ENCODE measurements at places on chromosomes 1 and 21.

DNA sequence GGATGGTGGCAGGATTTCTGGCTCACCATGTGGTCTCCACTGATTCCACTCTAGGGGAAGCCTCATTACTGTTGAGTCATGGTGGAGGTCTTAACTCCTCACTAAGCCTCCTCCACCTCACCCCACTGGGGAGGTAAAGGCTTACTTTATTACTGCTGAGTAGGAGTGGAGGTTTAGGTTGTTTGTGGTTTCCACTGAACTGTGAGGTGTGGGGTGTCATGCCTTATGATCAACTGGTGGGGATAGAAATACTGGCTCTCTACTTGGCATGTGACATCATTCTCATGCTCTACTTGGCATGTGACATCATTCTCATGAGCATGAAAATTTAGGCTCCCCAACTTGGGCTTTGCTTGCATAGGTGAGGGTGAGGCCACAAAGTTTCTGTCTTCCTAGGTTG lies 35.6 kb downstream of the COL6A1 start:
- DNase-seq, result no peak

GRCh38 chr1:230854423-230854822 lies 13.9 kb downstream of the C1orf198 start:
- DNase-seq, result no peak

DNA sequence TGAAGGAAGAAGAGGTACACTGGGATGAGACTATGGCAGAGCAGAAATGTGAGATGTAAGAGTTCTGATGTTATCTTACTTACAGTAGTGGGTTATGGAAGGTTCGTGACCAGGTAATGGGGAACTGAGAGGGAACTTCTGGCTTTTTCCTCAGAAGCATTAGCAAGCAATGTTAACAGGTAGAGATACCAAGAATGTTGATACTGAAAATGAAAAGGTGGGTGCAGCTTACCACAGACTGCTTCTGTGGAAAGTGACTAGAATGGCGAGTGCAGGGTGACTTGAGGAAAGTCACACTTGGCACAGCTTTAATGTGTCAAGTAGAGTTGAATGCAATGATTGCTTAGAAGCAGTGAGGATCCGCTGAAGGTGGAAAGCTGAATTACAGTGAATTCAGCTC lies 70.8 kb downstream of the PLA2G4A start:
- DNase-seq, result no peak

DNA sequence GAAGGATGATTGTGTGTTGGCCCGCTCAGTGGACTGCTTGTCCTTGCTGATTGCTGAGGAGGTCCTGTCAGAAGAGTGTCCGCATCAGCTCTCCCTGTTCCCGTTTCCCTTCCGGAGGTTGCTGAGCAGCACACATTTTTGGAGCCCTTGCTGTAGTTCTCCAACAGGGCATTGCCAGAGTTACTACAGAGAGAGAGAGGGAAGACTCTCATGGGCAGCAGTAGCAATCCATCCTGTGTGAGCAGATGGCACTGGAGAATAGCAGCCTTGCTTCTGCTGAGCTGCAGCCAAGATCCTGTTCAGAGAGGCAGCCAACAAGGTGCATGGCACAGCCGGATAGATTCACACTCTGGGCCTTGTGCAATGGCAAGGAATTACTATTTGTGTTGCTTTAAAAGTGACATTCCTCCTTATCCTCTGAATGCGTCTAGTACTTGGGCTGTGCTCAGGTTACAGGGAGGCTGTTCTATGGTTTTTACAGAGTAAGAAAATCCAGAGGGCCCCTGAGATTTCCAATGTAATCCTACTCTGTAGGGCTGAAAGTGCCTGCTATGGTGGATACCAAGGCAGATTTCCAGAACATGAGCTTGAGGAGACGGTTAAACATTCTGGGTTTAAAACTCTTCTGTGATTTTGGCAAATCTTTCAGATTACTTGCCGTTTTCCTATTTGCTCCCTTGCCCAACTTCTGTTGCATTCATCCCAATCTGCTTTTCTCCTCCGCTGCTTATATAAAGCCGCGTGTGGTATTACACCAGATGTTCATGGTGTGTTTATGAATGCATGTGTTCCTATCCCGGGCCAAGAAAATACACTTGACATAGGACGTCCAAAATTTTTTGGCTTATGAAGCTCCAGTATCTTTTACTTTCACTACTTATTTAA lies 27.4 kb downstream of the AK4 start:
- no peak for DNase-seq

DNA sequence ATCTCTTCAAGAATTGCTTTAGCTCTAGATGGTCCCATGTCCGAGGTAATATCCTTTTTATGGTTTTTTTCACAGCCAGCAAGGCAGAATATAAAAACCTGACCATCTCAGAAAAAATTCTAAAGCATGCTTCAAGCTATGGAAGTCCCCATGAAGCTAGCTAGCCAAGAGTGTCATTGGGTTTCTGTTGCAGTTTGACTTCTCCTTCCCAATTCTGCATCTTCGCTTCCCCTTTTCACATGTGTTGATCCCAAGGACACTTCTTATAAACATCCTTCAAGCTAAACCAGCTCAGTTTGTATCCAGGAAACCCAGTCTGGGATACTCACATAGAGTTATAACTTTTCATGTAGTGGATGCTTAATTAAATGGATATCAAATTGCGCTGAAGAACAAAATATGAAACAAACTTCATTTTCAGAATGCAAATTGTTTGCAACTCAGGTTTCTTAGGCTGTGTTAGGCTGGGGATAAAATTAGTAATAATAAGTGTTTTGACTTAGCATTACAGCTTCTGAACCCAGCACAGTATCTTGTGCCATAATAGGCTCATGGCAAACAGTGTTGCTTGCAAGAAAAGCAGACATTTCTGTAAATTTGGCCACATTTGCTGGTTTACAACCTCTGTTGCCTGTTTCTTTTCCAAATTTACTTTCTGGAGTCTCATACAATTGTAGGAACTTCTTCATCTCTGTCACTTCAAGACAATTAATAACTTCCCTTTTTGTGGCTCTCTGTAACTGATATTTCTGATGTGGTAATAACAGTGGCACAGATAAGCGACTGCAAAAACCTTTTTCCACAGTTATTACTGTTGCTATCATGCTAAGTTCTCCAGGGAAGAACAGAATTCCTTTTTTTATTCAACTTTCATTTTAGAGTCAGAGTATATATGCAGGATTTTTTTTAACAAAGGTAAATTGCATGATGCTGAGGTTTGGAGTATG lies 53.2 kb downstream of the NCAM2 start:
- DNase-seq, result no peak

- DNase-seq, result no peak
Measured at GRCh38 chr21:17829472-17829871, 10.3 kb upstream of the C21orf91 start.

GRCh38 chr1:62978741-62979140 lies 194.8 kb downstream of the ATG4C start:
- no peak for DNase-seq

DNA sequence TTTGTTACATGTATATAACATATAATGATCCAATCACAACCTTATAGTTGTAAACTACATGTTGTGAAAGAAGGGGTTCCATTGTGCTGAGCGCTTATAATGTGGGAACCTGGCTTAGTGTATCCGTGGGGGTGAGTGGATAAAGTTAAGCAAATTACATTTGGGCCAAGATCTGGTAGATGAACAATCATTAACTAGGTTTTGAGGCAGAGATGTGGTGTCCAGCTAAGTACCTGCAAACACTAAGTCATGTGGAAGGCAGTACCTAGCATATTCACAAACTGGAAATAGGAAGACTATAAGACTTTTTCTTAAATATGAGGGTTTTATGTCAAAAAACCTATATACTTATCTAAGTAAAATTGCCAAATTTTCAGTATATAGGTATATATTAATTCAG lies 167.2 kb upstream of the PDE4B start:
- DNase-seq, result no peak

DNA sequence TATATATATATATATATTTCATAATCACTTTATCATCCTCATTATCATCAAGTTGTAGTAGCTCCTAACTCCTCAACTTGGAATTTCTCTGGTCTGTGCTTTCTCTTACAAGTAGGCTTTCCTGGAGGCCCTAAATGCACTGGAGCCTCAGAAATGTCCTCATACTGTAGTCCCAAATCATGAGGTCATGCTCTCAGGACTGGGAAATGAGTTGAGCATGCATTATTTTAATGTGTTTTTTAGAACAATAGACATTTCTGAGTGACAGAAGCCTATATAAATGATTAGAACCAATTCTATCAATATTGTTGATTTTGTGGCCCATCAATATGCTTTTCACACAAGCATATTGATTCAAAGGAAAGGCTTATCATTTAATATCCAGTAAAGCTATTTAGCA lies 42.9 kb upstream of the C1orf105 start:
- DNase-seq, result no peak

DNA sequence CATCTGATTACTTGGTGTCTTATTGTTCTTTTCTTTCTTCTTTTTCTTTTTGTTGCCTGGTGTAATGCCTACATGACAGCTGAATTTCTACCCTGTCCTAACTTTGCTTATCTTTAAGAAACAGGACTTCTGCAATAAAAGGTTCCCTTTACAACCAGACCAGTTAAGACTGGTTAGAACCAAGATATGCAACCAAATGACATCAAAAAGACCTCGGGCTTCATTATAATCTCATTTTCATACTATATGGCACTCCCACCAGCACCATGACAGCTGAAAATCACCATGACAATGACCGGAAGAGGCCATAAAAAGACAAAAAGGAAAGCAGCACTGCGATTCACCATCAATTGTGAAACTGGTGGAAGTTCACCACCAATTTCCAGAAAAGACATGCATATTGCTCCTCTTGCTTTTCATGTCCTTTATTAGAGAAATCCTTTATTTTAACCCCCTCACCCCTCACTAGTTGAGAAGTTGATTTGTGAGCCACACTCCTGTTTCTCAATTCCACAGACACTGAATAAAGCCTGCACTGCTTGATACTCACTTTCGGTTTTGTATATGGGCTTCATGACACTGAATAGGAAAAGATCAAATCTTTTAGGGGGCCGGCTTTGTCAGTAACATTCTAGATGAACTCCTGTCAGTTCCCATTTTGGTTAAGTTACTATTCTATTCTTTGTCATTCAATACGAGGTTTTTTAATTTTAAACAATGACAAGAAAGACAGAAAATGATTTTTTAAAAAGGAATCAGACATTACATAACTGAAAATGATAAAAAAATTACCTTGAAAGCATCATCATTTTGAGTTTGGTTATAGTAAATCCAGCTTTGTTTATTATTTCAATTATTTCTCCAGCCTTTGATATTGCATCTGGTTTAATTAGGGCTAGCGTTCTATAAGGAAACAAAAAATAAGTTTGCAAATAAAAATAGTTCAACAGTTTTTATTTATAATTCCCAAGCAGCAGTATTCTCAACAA lies 58.1 kb downstream of the NME7 start:
- DNase-seq, result no peak

GRCh38 chr1:100892554-100892953 lies 2.1 kb downstream of the EXTL2 start:
- DNase-seq, result no peak

DNA sequence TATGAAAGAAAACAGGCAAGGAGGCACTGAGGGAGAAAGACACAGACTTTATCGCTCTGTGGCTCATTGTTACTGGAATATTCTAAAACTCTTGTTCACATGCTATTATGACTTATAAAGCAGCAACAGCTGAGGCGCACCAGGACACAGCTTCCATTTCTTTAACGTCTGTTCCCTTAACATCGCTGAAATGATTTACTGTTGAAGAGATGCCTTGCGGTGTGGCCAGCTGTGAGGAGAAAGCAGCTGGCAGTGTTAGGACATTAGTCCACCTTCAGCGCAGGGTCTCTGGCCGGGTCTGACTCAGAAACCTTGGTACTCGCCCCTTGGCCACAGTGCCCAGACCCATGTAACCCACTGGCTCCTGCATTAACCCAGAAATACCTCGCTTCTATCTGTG lies 3.1 kb upstream of the PER3 start:
- no peak for DNase-seq

DNA sequence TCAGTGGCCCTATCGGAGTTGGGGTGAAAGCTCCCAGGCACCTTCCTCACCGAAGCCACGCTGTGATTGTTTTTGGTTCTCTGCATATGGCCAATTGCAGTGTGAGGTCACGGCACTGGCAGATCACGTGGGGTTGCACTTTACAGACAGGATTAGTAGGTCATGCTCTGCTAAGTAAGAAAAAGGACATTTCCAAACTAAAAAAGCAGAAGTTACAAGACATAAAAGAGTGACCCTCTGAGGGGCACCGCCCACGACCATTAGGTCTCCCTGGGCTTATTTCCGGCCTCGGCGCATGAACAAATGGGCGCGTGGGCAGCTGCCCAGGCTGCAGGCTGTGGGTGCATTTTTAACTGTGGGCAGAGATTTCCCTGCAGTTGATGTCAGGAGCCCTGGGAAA lies 2.0 kb downstream of the CAPN9 start:
- DNase-seq, result no peak

DNA sequence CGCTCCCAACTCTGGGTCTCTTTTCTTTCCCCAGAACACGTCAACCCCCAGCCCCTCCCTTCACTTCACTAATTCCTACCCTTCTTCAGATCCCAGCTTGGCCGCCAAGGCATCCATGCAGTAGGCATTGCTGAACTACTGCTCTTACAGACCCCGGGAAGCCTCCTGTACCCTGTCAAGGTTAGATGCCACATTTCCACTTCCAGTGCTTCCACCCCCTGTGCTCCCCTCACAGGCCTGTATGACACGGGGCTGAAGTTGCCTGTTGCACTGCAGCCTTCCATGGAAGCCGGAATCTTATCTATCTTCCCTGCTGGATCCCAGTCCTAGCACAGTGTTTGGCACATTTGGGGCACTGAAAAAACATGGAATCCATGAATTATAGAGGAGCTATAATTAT lies 99.0 kb upstream of the SOD1 start:
- DNase-seq, result no peak

- DNase-seq, result no peak
Measured at GRCh38 chr21:29499734-29500343, 201.1 kb downstream of the BACH1 start.

DNA sequence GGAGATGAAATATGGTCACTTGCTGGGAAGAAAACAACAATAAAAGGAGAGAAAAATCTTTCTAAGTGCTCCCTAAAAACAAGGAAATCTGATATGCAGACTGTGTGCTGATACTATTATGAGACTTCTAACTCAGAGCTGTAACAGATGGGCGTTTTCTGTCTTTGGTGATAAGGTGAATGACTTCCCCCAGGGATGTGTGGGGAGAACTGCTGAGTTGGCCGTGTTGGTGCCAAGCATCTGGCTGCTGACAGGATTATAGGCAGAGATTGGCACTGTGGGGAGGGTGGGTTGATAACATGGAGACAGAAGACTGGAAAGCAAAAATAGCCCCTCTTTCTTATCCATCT lies 438.5 kb upstream of the PLXNA2 start:
- no peak for DNase-seq

GRCh38 chr1:60896701-60897363 lies 185.5 kb upstream of the NFIA start:
- DNase-seq, result no peak
